ENCODE measurements at places on chromosomes 11 and 22. TPM values are rescaled to one million over a fixed set of nuclear protein-coding genes. Genes with fewer than 3 reads are reported as not detected.

GRCh38 chr11:121740902-121741301 is 288.1 kb upstream of the SORL1-AS1 start:
- no peaks in the 10 kb centered on the region for H3K36me3 ChIP-seq
- no peak overlapping the region for H3K27ac ChIP-seq
- peaks cover 14% of the 10 kb centered on the region for H3K4me1 ChIP-seq
- DNase-seq, result no peak
- H3K27me3 ChIP-seq, result no peaks in the 10 kb centered on the region
- H3K4me3 ChIP-seq, result no peak overlapping the region

Gene DGCR6
- 3.0 TPM for polyA plus RNA-seq

- no peak overlapping the region for H3K27ac ChIP-seq
- H3K36me3 ChIP-seq, result no peaks in the 10 kb centered on the region
- no peak for DNase-seq
- H3K27me3 ChIP-seq, result no peaks in the 10 kb centered on the region
- no peaks in the 10 kb centered on the region for H3K4me1 ChIP-seq
- H3K4me3 ChIP-seq, result no peak overlapping the region
Measured at GRCh38 chr11:13149991-13150390, 127.6 kb upstream of the BMAL1 start.

- no peak overlapping the region for H3K4me3 ChIP-seq
- H3K4me1 ChIP-seq, result peaks cover 10% of the 10 kb centered on the region
- no peak for DNase-seq
Measured at GRCh38 chr11:125301346-125301745, 136.8 kb downstream of the PKNOX2 start.

Gene OR8D4
- not detected for polyA plus RNA-seq

- H3K36me3 ChIP-seq, result peaks cover 7% of the 10 kb centered on the region
- H3K27me3 ChIP-seq, result no peaks in the 10 kb centered on the region
- peak overlapping the region; percentile 68 for H3K4me3 ChIP-seq
- DNase-seq, result peak; percentile 10
- peaks cover 18% of the 10 kb centered on the region for H3K4me1 ChIP-seq
Measured at GRCh38 chr22:46295277-46295971, 1.2 kb upstream of the GTSE1 start.

Gene SIRT3
- 14.9 TPM for polyA plus RNA-seq

DNA sequence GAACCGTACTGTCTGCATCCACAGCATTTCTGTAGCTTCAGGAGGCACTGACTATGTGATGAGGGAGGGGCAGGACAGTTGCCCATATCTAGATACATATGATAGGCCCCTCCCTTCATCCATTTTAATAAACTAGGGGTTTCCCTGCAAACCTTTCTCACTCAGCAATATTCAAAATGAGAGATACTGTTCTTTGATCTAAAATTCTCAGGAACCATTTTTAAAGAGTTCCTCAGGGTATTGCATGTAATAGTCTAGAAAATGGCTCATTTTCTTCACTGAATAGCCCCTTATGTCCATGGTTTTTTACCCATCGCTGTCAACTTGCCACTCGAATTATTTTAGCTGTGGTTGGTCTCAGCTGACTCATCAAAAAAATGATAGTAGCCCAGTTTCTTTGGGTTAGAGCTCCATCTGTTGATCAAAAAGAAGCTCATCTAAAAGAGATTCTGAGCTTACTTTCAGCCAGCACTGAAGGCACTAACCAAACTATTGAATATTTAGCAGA is 37.0 kb upstream of the DNAJB7 start:
- H3K4me1 ChIP-seq, result no peaks in the 10 kb centered on the region
- no peak overlapping the region for H3K4me3 ChIP-seq
- no peak overlapping the region for H3K27ac ChIP-seq
- no peaks in the 10 kb centered on the region for H3K27me3 ChIP-seq

GRCh38 chr22:28299753-28300152 is 379.9 kb downstream of the TTC28 start:
- peak; percentile 46 for DNase-seq
- no peak overlapping the region for H3K27ac ChIP-seq
- H3K4me1 ChIP-seq, result no peaks in the 10 kb centered on the region
- no peaks in the 10 kb centered on the region for H3K27me3 ChIP-seq

GRCh38 chr11:116167706-116168458 is 604.9 kb downstream of the BUD13 start:
- H3K27ac ChIP-seq, result no peak overlapping the region
- H3K36me3 ChIP-seq, result no peaks in the 10 kb centered on the region
- no peak for DNase-seq
- H3K4me3 ChIP-seq, result no peak overlapping the region
- no peaks in the 10 kb centered on the region for H3K27me3 ChIP-seq

Gene PTPRCAP
- polyA plus RNA-seq, result 0.68 TPM

Gene GPHA2
- not detected for polyA plus RNA-seq

Gene C1QTNF4
- polyA plus RNA-seq, result not detected

DNA sequence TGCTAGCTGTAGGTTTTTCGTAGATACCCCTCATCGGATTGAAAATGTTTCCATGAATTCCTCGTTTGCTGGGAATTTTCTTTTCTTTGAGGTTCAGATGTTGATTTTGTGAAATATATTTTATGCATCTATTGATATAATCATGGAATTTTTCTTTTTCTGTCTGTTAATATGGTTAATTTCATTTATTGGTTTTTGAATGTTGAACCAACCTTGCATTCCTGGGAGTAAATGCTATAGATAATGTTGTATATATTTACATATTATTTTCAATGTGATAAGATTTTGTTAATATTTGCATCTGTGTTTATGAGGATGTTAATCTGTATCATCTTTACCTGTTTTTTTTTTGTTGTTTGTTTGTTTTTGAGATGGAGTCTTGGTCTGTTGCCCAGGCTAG is 10.6 kb upstream of the NDUFA6 start:
- H3K4me3 ChIP-seq, result no peak overlapping the region
- no peaks in the 10 kb centered on the region for H3K27me3 ChIP-seq
- no peak for DNase-seq
- no peaks in the 10 kb centered on the region for H3K4me1 ChIP-seq

GRCh38 chr11:70242885-70243284 is 27.6 kb upstream of the PPFIA1 start:
- no peaks in the 10 kb centered on the region for H3K4me1 ChIP-seq
- H3K36me3 ChIP-seq, result no peaks in the 10 kb centered on the region
- no peak overlapping the region for H3K4me3 ChIP-seq
- H3K27me3 ChIP-seq, result peaks cover 20% of the 10 kb centered on the region
- H3K27ac ChIP-seq, result no peak overlapping the region
- no peak for DNase-seq

DNA sequence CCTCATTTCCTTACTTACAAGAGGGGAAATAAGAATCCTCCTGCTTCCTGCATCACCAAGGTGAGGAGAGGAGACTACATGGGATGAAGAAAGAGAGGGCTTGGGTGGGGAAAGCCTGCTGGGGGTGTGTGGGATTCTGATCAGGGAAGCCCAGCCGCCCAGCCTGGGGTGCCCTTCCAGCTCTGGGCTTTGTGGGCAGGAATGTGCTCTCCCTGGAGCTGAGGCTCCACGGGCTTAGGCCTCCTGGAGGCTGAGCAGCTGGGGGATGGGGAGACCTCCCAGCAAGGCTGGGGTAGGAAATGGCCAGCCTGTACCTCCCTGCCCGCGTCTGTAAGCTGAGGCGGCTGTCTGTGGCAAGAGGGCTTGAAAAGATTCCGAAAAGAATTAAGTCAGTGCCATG is 206.1 kb downstream of the GRIK4 start:
- no peaks in the 10 kb centered on the region for H3K36me3 ChIP-seq
- no peak overlapping the region for H3K27ac ChIP-seq
- DNase-seq, result no peak
- no peak overlapping the region for H3K4me3 ChIP-seq
- H3K27me3 ChIP-seq, result peaks cover 10% of the 10 kb centered on the region
- no peaks in the 10 kb centered on the region for H3K4me1 ChIP-seq

- no peak for DNase-seq
- peaks cover 20% of the 10 kb centered on the region for H3K27me3 ChIP-seq
- H3K36me3 ChIP-seq, result no peaks in the 10 kb centered on the region
- H3K4me3 ChIP-seq, result no peak overlapping the region
- H3K4me1 ChIP-seq, result no peaks in the 10 kb centered on the region
Measured at GRCh38 chr22:26957176-26957575, 299.8 kb downstream of the MIAT start.

GRCh38 chr11:20161230-20161918 is 1.1 kb upstream of the DBX1 start:
- no peak overlapping the region for H3K4me3 ChIP-seq
- 0 out of 2 replicates have a peak, but pooled peaks cover 7% of the 10 kb centered on the region for H3K4me1 ChIP-seq
- H3K27me3 ChIP-seq, result peaks cover 94% of the 10 kb centered on the region
- H3K27ac ChIP-seq, result no peak overlapping the region
- H3K36me3 ChIP-seq, result no peaks in the 10 kb centered on the region

Gene ROBO4
- polyA plus RNA-seq, result 1.1 TPM

GRCh38 chr22:28911777-28912669 is 28.7 kb downstream of the ZNRF3 start:
- H3K27me3 ChIP-seq, result no peaks in the 10 kb centered on the region
- no peak overlapping the region for H3K4me3 ChIP-seq
- no peak overlapping the region for H3K27ac ChIP-seq
- H3K36me3 ChIP-seq, result no peaks in the 10 kb centered on the region
- peaks cover 9% of the 10 kb centered on the region for H3K4me1 ChIP-seq

GRCh38 chr11:1295591-1295990 is 13.8 kb downstream of the TOLLIP start:
- no peaks in the 10 kb centered on the region for H3K36me3 ChIP-seq
- no peak for DNase-seq
- H3K27me3 ChIP-seq, result no peaks in the 10 kb centered on the region
- no peak overlapping the region for H3K27ac ChIP-seq
- H3K4me1 ChIP-seq, result peaks cover 11% of the 10 kb centered on the region

GRCh38 chr11:19536131-19536530 is 176.5 kb upstream of the NAV2 start:
- DNase-seq, result no peak
- no peak overlapping the region for H3K4me3 ChIP-seq
- H3K4me1 ChIP-seq, result no peaks in the 10 kb centered on the region
- no peaks in the 10 kb centered on the region for H3K36me3 ChIP-seq

Gene SCUBE1
- polyA plus RNA-seq, result not detected

DNA sequence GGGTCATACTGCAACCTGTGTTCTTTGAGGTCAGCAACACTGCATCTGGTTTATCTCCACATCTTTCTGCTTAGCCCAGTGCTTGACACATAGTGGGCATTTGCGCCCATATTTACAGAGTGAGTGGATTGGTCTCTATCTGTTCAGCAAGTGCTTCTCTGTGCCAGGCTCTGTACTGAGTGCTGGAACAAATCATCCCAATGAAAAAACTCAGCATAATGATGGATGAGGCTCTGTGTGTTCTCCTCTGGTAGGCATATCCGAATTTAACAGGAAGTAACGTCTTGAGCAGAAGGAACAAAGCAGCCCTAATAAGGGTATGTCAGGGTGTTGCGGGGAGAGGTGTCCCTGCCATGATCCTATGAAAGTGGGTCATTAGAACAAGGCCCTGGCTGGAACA is 46.0 kb downstream of the MCM5 start:
- DNase-seq, result no peak
- no peak overlapping the region for H3K4me3 ChIP-seq
- H3K36me3 ChIP-seq, result no peaks in the 10 kb centered on the region
- H3K27me3 ChIP-seq, result no peaks in the 10 kb centered on the region

GRCh38 chr11:12769834-12770345 is 95.7 kb downstream of the TEAD1 start:
- H3K4me3 ChIP-seq, result peak overlapping the region; percentile 21
- peaks cover 78% of the 10 kb centered on the region for H3K4me1 ChIP-seq
- H3K27me3 ChIP-seq, result no peaks in the 10 kb centered on the region

DNA sequence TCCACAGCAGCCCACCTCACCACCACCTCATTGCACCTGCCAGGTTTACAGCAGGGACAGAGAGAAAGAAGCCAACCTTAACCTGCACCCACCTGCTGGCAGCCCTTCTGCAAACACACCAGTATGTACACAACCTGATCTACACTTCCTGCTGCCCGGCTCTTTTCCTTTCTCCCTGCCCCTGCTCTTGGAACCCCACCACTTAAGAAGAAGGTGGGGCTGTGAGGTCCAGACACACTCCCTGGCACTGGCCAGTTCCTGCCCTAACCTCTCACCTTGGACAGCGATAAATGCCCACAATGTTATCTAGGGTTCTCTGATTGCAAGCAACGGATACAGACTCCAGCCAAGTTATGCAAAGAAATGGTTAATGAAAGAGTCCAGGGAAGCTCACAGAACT is 10.8 kb upstream of the SLC35C1 start:
- DNase-seq, result no peak
- H3K4me1 ChIP-seq, result no peaks in the 10 kb centered on the region

- H3K36me3 ChIP-seq, result peaks cover 15% of the 10 kb centered on the region
- H3K4me1 ChIP-seq, result peaks cover 13% of the 10 kb centered on the region
- peak overlapping the region; percentile 66 for H3K27ac ChIP-seq
- no peaks in the 10 kb centered on the region for H3K27me3 ChIP-seq
Measured at GRCh38 chr11:111871693-111872161, 346 bp upstream of the ALG9 start.

DNA sequence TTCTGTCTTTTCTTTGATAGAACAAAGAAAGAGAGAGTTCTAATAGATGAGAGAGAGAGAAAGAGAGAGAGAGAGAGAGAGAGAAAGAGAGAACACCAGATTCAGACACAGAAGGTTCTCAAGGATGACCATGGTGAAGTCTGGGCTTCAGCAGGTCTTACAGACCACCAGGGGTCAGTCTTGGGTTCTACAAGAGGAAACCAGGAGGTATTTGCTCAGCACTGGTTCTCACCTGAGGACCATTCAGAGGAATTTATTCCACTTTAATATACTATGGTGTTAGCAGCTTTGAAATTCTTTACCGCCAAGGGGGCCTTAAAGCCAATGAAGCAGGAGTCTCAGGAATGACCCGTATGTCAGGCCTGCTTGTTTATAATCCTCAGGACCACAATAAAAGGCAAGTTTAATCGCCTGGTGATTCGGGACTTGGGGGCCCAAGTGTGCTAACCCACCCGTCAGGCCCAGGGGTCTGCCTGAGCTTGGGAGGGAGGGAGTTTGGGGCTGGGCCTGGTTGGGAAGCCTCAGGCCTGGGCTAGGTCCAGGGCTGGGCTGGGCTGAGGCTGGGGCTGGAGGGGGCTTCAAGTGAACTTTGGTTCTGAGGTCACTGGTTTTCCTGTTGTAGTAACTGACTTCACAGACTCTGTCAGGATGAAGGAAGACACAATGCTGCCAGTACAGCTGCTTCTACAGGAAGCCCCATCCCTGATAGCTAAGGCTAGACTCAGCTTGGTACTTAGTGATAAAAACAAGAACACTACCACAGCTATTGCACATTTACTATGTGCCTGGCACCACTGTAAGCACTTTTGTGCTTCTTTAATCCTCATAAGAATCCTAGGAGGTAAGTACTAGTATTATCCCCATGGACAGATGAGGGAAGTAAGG is 179.2 kb upstream of the ZBED5 start:
- 0 out of 2 replicates have a peak, but pooled peaks cover 5% of the 10 kb centered on the region for H3K27me3 ChIP-seq
- H3K36me3 ChIP-seq, result no peaks in the 10 kb centered on the region
- peak; percentile 77 for DNase-seq
- no peak overlapping the region for H3K4me3 ChIP-seq
- H3K27ac ChIP-seq, result no peak overlapping the region
- H3K4me1 ChIP-seq, result peaks cover 6% of the 10 kb centered on the region

GRCh38 chr22:27867085-27867952 is 51.7 kb downstream of the PITPNB start:
- H3K36me3 ChIP-seq, result peaks cover 16% of the 10 kb centered on the region
- peak; percentile 58 for DNase-seq
- peak overlapping the region; percentile 47 for H3K4me3 ChIP-seq
- H3K27me3 ChIP-seq, result no peaks in the 10 kb centered on the region
- peak overlapping the region; percentile 98 for H3K27ac ChIP-seq
